ENCODE measurements at places on chromosomes 1 and 21.
A peak's percentile ranks its signal among the peaks of the same experiment; 100 is the strongest.

DNA sequence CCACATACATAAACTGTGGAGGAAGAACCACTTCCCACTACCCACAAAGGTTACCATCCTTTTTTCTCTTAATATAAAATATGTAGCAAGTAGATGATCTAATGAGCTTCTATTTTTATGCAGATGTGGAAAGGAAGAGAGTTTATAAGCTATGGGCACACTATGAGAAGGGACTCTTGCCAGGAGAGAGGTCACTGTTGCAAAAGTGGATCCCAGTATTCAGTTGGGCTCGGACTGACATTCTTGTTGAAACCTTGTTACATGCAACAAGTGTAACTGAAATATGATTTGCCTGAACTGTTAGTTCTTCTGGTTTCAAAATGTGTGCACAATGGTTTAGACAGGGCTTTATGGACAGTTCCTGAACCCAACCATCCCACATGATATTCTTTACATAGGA, 397.4 kb upstream of the PKN2 start:
- no peak for DNase-seq

GRCh38 chr1:229970714-229971113, 96.3 kb upstream of the GALNT2 start:
- no peak for DNase-seq

GRCh38 chr1:178689769-178690168, 35.3 kb upstream of the RALGPS2 start:
- no peak for DNase-seq

DNA sequence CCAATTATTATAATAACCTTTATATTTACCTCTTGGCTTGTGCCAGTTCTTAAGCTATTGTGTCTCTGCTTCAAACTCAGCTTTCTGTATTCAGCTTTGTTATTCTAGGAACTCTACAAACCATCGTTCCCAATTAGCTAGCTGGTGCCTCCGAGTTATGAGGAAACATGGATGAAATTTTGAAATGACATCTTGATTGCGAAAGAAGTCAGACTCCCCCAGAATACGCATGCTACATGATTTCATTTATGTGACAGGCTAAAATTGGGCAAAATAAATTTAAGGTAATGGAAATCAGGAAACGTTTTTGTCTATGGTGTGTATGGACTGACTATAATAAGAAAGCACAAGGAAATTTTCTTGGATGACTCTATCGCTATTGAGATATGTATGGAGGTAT, 256.8 kb upstream of the NCAM2 start:
- no peak for DNase-seq

DNA sequence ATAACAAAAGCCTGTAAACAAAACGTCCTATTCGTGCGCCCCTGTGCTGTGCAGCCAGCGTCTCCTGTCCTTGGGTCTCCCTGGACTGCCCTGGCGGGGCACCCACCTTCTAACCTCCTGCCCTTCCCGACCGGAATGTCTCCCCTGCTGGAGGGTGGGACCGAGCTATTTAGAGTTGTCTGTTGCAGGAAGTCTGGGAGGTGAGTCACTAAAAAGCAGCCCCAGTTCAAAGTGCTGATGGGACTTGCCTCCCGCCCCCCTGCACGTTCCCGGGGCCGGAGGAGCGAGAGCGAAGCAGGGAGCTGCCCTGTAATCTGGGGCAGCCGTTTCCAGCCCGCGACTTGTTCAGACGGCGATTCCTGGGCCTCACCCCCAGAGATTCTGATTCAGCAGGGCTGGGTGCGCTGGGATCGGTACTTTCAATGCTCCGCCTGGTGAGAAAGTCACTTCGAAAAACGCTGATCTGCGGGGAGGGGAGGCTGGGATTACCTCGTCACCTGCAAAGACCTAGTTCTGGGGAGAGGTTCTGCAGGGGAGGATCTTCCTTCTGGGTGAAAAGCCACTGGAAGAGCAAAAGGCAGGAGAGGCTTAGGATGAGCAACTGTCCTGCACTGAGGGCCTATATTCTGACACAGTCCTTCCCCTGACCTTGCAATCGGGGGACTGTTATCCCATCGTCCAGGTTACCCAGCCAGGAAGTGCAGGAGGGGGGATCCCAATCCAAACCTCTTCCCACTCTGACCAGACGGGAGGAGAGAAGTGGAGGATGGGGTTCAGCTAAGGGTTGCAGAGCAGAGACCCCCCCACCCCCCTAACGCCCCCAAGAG, 1.2 kb upstream of the DHRS3 start:
- DNase-seq = peak; percentile 51

GRCh38 chr1:185823467-185823866, 89.3 kb downstream of the HMCN1 start:
- DNase-seq = no peak

GRCh38 chr21:20703112-20703767, 295.0 kb upstream of the NCAM2 start:
- no peak for DNase-seq
